Neural crest cell (in vitro differentiated cells): ENCODE measurements at places on chromosomes 13 and 19.

DNA sequence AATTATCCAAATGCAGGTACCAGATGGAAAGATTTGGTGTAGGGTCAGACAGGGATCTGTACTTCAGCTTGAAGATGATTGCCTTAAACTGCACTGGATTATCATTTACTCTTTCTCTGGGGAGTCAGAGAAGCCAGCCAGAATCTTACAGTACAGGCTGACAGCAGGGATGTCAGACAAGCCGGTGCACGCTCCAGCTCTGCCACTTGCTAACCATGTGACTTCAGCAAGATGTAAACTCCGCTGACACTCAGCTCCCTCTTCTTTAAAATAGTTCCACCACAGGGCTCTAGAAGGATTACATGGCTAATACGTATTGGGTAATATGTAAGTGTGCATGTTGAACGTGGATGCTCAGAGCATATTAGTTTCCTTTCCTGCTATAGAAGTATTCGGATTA is 251.4 kb upstream of the MAB21L1 start:
- DNase-seq: no peak

DNA sequence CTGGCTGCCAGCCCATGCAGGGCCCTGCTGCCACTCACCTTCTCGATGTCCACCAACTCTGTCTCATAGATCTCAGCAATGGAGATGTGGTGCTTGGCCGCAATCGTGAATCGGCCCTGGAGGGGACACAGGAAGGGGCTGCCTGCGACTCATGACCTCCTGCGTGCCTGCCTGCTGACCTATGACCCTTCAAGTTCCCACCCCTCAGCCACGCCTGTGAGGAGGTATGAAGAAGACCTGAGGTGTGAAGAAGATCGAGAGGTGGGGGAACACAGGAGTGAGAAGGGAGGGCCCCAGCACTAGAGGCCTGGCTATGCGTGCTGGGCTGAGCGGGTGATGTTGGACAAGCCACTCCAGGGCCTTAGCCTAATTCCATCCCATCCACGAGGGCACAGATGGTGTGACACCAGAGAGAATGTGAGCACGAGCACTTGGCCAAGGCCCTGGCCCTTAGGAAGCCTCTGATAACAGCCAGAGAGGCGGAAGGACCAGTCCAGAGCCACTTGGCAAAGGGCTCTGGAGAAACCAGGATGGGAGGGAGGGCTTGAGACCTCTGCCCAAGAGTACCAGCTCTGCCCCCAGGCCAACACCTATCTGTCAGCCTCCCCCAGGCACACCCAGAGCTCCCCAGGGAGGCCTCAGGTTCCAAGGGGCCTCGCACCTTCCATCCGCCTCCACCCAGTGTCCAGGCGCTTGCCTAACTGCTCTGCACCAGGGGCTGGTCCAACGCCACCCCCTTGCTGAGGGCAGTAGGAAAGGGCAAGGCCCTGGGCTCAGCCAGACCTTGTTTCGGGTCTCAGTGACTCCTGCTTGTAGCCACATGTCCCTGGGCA is 9.6 kb upstream of the KPTN start:
- no peak for DNase-seq

GRCh38 chr19:11256189-11256588 is 6.1 kb downstream of the DOCK6 start:
- DNase-seq: peak; percentile 22

GRCh38 chr19:15864824-15865223 is 33.0 kb downstream of the CYP4F2 start:
- DNase-seq: no peak

- no peak for DNase-seq
Observed at GRCh38 chr13:44303681-44304432, 69.8 kb upstream of the SERP2 start.

DNA sequence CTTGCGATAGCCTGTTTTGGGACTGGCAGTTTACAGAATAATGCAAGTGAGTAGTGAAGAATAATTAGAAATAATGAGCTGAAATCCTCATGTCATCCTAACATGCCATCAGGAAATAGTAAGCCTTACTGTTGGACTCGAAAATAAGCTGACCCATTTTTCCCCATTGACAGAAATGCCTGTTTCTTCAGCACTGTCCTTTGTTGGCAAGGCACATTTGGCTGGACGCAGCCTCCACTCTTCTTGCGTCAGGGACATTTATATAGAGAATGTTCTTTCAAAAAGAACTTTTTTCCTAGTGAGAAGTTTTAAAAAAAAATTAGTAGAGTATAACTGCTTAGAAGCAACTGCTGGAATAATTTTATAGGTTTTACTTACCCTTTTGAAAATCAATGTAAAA is 47.1 kb downstream of the ARHGAP35 start:
- DNase-seq: no peak

GRCh38 chr19:33726756-33727155 is 69.9 kb upstream of the KCTD15 start:
- DNase-seq: no peak

GRCh38 chr13:74930402-74931165 is 551.4 kb downstream of the TBC1D4 start:
- no peak for DNase-seq

- no peak for DNase-seq
Observed at GRCh38 chr13:30466841-30467252, 1.1 kb upstream of the HMGB1 start.

DNA sequence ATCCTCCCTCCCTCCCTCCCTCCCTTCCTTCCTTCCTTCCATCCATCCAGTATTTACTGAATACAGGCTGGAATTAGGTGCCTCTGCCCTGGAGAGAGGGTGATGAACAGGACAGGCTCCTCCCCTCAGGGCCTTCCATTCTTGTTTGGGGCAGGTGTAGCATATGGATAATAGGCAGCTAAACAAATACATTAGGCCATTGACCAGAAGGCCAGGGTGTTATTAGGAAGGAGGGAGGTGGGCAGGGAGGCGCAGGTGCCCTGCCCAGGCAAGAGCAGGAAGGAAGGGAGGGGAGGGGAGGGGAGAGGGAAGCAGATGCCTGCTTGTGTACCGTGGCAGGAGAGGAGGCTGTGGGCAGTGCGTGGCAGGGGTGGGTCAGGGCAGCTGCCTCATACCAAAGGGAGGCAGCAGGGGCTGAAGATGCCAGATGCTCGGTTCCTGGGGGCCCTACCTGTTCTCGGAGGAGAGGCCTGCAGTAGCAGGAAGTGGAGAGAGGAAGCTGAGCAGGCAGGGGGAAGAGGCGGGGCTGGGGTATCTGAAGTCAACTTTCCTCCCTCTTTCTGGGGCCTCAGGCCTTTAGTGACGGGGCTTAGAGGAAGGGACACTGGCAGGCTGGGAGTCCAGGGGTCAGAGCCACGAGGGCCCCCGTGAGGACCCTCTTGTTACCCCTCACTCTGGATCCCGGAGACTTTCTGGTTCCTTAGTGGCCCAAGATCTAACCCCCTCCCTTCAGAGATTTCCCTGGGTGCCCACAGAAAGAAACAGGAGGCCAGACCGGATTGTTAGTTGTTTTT is at the start of gene RINL:
Gene RINL (minus strand): TSS at position 495 of the 794 bp plus-strand sequence. CDS start 1,533 bp downstream, outside the sequence.
- DNase-seq: no peak

DNA sequence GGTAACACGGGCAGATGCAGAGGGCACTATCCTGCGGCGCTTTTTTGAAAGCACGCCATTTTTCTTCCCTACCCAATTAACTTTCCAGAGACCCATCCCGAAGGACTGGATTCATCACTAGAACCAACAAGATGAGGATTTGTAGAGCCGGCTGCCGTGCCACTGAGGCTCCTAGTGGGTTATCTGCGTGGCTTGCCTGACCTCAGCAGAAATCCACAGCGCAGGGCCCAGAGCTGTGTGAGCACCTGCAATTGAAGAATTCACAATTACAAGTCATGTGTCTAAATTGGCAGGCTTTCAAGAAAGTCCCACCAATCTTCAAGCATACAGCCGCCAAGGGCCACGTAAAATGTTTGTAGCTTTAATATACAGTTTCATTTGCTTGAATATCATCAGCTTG is 75.5 kb downstream of the ALOX5AP start:
- no peak for DNase-seq

GRCh38 chr19:9848060-9848459 is 12.9 kb downstream of the PIN1 start:
- no peak for DNase-seq

DNA sequence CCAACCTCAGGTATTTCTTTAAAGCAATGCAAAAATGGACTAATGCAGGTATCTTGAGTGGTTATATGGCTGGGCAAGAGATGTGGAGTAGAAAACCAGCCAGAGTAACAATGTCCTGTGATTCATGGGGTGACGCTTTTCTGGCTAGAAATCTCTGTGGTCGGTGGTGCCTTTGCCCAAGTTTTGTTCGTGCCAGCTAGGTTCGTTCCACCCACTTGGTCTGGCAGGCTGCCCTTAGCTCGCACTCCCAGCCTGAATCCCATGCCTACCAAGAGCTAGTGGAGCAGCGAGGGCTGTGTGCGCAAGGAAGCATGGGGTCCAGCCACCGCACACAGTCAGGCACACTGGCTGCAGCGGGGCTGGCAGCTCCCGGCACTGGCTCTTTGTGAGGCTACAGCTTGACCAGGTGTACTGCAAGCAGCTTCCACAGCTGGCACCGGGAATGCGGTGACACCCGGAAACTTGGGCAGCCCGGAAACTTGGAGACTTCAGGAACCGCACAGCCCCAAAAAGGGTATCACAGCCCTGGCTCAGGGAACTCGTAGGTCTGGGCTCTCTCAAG is 349.6 kb upstream of the PCDH20 start:
- DNase-seq: no peak

DNA sequence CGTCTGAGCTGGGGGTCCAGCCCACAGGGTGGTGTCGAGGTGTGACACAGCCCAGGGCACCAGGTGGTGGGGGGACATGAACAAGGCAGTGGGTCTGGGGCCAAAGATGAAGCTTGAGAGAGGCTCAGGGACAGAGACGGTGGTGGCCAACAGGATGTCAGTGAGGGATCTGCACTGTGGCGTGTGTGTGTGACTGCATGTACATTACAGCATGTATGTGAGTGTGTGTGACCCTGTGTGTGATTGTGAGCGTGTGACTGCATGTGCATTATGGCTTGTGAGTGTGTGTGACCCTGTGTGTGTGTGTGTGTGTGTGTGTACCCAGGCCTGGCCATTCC is 1.6 kb downstream of the ADAMTS10 start:
- no peak for DNase-seq

- no peak for DNase-seq
Observed at GRCh38 chr13:110904748-110905147, 10.1 kb downstream of the ANKRD10 start.

DNA sequence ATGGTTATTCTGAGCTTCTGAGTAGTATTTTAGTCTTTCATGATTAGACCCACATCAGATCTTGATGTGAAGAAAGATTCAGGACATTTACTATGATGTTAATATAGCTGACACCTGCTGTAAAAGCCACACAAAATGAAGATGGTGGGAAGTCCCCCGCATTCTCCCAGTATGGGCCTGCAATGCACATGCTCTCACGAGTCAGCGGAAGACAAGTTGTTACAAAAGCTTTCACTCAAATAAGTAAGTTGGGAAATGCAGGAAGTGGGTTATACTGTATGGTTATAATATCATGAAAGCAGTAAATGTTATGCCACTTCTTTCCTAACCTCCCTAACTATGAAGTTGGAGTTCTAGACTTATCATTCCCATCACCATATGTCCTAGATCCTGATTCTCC is 171.9 kb downstream of the KLF5 start:
- DNase-seq: no peak

- no peak for DNase-seq
Observed at GRCh38 chr13:84294576-84294975, 412.3 kb upstream of the SLITRK1 start.

DNA sequence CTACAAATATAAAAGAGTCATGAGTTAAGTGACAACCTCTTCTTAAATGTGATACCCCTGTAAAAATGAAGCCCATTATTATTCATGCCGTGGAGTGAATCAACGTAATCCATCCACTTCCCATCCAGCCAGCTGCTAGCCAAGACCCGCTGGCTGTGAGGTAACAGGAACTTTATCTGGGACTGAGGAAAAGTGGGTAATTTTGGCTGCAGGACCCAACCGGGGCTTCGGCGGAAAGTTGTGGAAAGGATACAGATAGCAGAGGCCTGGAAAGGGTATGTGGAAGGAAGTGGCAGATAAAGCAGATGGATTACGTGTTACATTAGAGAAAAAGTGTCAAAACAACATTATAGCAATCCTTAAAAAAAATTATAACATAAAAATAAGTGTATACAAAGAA is 48.3 kb downstream of the SLC7A1 start:
- DNase-seq: no peak

GRCh38 chr19:29366757-29367156 is 153.8 kb upstream of the UQCRFS1 start:
- no peak for DNase-seq

DNA sequence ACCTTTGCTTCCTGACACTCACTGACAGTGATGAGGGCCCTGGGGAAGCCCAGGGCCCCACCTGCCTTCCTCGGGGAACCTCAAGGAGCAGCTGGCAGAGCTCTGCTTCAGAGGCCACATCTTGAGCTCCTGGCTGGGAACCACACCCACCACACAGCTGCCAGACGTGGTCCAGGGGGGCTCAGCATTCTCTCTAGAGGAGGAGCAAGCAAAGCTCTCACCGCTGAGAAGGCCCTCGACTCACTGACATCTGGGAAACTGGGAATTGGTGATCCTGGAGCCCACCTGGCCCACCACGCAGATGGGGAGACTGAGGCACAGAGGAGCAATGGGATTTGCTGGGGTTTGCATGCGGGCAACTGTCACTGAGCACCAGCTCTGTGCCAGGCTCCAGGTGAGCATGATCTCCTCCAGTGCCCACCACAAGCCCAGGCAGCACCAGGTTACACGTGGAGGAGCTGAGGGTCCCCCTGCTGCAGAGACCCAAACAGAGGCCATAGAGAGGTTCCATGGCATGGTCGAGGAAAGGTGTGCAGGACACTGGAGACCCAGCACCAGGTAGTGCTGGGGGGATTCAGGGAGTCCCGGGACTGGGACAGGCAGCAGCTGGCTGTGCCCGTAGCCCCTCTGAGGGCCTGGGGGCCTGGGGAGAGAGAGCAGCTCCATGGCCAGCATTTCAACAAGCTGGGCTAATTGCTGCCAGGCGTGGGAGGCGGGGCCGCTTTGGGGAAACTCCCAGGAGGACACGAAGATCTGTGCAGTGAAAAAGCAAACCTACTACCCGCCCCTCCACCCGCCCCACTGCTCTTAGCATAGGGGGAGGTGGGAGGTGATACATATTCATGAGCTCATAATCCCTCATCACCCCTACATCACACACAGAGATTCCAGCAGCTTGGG is 33.4 kb downstream of the PEPD start:
- DNase-seq: no peak

DNA sequence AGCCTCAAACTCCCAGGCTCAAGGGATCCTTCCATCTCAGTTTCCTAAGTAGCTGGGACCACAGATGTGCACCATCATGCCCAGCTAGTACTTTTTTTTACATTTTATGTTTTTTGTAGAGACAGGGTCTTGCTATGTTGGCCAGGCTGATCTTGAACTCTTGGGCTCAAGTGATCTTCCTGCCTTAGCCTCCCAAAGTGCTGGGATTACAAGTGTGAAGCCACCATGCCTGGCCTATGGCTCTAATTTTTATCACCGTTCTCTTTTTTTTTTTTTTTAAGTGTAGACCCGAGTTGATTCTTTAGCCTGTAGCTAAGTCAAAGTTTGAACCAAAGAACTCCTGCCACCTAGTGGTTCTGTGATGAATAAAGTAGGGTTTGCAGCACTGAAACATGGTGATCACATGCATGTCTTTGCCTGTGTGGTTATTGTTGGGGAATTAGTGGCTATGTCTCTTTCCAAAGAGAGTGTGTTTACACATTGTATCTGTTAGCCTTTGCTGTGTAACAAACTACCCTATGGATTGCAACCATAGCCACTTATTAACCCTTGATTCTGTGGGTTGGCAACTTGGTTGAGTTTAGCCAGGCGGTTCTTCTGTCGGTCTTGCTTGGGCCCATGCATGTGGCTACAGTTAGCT is 11.6 kb downstream of the NFILZ start:
- DNase-seq: peak; percentile 15

GRCh38 chr19:45451131-45451849 is 16.5 kb upstream of the FOSB start:
- no peak for DNase-seq
